ENCODE measurements at places on chromosomes 12 and 14.

- no peak for DNase-seq
Observed at GRCh38 chr12:77932216-77932615, 101.5 kb downstream of the NAV3 start.

GRCh38 chr14:24377657-24378056 lies 9.7 kb downstream of the NFATC4 start:
- DNase-seq = no peak

GRCh38 chr14:21558703-21559170 lies 21.1 kb downstream of the OR10G3 start:
- DNase-seq = no peak

DNA sequence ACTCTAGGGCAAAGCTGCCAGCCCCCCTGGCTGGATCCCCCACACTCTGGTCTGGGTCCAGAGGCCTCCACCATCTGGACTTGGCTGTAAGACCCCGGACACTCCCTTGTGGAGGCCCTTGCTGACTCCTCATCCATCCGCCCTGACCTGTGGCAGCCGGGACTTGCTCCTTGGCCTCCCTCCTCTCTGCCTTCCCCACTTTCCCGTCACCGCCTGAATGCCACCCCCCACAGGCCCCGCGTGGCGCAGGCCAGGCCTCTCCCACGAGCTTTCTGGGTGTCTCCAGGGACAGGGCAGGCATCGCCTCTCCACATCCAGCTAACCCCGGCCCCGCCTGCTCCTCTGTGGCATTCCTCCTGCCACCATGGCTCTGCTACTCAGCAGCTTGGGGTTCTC lies 14.1 kb downstream of the JAG2 start:
- no peak for DNase-seq

DNA sequence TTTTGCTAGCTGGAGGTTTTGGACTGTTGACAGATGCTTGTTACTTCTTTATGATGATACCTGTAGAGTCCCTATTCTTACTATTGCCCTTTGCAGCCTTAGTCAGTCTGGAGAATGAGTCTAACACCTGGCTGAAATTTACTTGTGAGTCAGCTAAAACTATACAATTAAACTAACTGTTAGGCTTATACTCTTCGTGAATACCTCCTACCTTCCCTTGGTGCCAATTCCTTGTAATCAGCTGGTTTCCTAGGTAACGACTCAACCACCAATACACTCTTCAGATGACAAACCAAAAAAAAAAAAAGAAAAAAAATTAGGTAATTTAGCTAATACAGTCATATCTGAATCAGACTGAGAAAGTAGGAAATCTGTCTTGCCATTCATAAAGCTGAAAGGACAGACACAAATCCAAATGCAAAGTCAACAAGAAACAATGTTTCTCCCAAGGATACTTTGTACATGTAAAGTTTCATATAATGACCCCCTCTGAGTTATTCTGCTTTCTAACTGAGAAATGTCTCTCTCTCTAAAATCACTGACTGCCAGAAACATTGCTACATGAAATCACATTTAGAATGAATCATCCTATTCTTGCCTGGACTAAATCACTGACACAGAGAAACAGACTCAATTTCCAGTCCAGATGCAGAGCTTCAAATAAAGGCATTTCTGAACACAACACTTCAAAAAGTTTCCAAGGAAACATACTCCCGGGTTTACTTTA lies 56.5 kb upstream of the CDKL1 start:
- no peak for DNase-seq

DNA sequence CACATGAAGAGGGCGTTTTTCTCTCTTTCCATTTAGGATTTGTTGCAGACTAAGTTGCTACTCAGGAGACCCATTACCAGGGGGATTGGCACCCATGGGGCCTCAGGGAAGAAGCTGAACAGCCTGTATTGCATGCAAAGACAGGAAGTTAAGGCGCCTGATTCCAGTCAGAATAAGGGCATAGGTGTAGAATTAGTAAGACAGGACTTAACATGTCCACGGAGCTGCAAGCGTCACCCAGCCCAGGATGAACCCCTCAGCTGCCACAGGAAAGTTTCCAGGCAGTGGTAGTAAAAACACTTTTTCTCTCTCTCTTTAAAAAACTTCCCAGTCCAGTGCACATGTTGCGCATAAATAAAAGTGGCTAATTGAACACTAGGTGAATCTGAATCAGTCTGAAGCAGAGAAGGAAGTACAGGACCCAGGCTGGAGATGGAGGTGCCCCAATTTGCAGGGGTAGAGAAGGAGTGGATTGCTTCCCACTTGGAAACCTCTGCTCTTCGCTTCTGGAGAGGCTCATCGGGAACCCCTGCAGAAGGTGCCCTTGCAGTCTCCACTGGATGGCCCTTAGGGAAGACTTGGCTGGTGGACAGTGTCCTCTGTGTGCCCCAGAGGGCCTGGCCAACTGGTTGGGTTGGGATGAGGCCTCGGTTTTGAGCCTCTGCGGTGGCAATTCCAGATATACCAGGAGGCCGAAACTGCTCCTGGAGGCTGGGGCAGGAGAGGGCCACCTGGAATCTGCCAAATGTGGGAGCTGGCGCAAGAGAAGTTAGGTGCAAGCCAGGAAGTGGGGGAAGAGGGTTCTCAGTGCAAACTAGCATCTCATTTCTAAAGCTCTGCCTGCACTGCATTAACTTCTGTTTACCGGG lies 10.7 kb upstream of the TBX3 start:
- no peak for DNase-seq

DNA sequence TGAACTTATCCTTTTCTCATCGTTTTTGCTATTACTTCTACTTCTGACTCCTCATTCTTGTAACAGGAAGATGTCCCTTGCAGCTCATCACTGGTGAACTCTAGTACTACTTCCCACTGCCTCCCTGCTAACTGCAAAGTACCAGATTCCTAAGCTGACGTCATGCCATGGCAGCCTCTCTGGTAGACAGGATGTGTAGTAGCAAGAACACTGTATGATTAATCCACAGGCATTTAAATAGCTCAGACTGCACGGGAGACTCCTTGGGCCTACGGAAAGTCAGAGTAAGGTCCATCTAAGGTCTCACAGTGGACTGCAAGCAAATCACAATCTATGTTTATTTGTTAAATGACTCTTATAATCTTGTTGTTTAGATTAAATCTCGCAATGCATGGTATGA lies 43.5 kb downstream of the DNAI7 start:
- DNase-seq = no peak

DNA sequence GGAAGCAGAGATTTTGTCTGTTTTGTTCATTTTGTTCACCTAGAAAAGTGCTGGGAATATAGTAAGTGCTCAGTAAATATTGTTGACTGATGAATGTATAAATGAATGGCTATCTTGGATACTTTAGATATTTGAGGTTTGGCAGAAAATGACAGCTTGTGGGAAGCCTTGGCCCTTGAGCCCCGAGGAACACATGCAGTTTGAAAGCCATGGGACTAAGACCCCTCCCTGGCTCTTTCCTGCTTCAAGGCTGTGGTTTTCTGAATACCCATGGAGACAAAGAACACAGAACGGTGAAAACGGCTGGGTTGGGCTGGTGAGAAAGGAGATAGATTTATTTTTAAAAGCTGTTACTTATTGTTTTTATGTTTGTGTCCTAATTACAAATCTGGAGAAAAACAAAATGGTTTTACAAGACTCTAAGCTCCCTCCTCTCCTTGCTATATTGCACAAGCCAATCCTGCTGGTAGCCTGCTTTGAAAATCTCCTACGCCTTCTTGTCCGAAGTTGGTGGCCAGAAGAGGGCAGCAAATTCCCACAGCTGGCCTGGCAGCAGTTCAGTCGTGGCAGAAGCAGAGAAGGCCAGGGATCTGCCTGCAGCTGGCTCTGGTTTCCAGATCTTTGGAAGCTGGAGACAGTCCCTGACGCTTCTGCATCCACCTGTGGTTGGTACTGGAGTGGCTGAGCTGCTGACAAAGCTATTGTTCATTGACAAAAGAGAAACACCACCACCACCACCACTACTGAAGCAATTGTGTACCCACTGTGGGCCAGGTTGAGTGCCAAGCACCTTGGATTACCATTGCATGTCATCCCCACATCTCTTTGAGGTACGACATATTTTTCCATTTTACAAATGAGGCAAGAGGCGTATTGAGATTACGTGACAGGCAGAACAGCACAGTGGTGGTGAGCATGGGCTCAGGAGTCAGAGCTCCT lies 5.2 kb upstream of the KRT85 start:
- peak; percentile 92 for DNase-seq

GRCh38 chr12:45670346-45671065 lies 59.0 kb upstream of the ARID2 start:
- DNase-seq = no peak

DNA sequence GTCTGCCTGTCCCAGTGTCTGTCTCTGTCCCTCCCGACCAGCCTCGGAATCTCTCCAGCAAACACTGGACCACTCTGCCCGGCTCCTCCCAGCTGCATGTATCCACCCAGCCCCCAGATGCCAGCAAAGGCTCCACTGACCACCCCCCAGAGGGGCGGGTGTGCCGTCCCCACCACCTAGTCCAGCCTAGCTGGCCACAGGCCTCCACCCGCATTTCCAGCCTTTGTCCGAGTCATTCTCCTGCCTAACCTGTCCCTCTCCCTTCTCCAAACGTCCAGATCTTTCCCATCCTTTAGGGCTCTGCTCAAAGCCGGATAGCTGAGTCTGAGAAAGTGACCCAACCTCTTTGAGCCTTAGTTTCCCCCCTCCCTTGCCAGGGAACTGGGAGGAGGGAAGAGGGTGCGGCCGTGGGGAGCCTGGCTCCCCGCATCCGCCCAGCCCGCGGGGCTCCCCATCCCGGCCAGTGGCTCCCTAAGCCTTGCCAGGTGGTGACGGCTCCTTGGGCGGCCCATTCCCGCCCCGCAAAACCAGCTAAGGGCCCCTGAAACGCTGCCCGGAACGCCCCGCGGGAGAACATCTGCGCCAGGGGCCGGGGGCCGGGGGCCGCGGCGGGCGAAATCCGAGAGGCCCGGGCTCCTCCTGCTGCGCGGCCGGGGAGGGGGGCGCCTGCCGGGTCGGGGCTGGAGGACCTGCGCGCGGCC lies 34.6 kb upstream of the ANKRD9 start:
- DNase-seq = no peak

DNA sequence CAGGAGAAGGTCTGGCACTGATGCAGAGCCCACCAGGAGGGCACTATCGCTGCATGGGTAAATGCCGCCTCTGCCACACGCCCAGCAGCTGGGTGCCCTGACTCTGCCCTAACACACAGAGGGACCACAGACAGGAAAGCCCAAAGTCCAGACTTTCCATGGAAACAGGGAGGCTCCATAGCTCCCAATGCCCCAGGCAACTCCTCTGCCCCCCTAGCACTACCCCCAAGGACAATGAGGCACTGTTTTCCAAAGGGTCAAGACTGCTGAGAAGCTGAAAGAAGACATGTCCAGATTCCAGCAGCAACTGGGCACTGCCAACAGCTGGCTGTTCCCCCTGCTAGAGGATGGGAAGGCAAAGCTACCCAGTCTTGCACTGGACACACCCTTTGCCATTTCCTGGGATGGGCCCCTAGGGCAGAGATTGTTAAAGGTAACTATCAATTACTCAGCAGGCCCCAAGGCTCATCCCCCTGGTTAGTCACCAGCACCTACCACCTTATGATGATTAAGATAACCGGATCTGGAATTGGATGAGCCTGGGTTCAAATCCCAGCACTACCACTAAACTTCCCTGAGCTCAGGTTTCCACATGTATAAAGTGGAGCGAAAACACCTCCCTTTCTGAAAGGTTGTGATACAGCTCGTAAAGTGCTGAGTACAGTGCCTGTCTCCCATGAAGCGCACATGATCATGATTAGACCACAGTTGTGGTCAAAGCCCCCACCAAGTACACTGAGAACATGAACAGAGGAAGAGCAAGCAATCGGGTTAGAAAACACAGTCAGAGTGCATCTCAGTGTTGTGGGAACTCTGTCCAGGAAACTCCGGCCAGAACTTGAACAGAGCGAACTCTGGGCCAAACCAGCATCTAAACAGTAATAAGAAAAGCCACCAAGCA lies 3.3 kb downstream of the PXN start:
- DNase-seq = no peak

DNA sequence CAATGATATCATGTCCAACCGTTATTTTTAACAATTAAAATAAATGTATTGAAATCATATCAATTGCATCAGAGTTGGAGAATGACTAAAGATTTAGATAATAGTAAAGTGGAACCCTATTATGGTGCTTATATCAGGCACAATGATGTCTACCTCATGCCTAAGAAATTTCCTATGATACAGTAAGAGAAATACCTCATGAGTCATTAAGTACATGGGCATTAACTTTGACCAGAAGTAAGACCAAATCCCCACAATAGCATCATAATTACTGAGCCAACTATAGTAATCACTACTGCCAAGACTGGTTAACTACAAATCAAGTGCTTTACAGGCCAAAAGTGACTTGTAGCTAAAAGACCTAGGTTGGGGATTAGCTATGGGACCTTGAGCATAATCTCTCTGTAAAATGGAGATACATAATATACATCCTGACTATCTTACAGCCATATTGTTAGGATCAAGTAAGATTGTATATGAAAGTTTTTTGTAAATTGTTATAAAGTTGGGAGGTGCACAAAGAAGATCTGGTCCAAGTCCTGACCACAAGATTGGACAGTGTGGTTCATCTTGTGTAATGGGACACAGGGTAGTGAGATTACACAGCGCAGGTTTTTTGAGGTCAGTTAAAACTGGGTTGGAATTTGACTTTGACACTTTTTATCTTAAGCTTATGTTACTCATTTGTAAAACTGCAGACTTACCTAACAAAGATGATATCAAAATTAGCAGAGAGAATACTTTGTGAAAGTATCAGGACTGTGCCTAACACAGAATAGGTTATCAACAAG lies 60.5 kb downstream of the ERGIC2 start:
- no peak for DNase-seq

DNA sequence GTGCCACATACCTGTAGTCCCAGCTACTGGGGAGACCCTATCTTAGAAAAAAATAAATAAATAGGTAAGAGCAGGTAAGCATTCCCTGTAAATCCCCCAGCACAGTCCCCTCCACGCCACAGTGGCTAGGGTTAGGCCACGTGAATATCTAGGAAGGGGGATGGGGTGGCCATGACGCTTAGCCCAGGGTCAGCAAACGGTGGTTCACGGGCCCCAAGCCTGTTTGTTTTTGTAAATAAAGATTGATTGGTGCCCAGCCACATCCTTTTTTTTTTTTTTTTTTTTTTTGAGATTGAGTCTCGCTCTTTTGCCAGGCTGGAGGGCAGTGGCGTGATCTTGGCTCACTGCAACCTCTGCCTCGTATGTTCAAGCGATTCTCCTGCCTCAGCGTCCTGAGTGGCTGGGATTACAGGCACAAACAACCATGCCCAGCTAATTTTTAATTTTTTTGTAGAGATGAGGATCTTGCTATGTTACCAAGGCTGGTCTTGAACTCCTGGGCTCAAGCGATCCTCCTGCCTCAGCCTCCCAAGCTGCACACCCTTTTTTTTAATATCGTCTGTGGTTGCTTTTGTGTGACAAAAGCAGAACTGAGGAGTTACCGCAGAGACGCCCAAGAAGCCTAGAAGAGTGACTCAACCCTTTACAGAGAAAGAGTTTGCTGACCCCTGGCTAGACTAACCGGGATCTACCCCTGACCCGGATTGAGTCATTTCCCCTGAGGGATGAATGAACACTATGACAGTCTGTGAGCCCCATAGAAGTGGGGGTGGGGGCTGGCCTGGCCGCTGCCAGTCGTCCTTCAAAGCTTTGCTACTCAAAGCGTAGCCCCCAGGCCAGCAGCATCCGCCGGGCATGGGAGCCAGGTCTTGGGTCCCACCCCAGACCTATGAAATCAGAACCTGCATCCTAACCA lies 113.7 kb upstream of the NCOR2 start:
- no peak for DNase-seq
